ENCODE measurements at places on chromosomes 3 and 15.

- DNase-seq = no peak
Observed at GRCh38 chr3:161274691-161275298, 53.7 kb downstream of the NMD3 start.

DNA sequence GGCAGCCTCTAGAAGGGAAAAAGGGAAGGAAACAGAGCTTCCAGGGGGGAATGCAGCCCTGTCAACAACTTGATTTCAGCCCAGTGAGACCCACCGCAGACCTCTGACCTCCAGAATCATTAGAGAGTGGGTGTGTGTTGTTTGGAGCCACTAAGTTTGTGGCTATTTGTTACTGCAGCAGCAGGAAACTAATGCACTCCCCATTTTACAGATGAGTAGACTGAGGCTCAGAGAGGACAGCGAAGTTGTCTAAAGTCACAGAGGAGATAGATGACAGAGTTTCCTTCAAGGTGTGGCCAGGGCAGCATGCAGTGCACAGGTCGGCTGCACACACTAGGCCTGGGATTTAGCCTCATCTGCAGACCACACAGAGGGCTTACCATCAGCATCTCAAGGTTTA, 81.8 kb upstream of the ALDH1L1 start:
- no peak for DNase-seq

DNA sequence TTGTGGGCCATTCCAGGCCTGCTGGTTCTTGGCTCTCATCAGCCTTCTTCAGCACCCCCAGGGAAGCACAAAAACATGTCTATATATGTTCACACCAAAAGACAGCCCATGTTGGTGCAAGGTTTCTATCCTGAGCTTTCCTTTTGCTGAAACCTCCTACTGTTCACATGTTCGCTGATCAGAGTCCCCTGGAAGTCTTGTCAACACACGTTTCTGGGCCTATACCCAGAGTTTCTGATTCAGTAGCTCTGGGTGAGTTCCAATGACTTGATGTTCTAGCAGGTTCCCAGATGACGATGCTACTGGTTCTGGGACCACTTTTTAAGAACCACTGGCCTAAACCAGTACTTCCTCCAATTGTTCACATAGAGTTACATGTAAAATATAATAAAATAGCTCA, 46.0 kb downstream of the SUCNR1 start:
- no peak for DNase-seq

DNA sequence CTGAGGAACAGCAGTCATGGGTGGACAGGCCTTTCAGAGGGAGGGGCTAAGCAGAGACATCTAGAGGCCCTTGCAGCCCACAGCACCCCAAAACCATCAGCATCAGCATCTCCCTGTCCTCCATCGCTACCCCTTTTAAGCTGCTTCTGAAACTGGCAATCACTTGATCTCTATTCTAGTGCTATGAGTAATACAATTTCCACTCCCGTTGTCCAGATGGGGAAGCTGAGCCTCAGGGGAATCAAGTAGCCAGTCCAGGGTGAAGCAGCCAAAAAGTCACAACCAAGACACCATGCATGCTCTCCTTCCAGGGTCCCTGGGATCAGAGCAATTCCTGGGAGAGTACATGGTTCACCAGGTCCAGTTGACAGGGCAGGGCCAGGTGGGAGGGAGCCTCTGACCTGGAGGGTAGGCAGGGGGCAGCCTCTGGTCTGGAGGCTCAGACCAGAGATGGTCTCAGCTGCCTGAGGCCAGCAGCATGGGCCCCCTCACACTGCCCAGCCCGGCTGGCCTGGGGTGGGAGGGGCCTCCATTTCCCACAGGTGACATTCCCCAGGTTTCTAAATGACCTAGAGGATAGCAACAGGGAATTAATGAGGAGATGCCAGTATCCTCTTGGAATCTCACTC, 30.0 kb downstream of the KLHL25 start:
- DNase-seq = no peak

GRCh38 chr3:16071206-16071605, 103.3 kb upstream of the GALNT15 start:
- DNase-seq = no peak

DNA sequence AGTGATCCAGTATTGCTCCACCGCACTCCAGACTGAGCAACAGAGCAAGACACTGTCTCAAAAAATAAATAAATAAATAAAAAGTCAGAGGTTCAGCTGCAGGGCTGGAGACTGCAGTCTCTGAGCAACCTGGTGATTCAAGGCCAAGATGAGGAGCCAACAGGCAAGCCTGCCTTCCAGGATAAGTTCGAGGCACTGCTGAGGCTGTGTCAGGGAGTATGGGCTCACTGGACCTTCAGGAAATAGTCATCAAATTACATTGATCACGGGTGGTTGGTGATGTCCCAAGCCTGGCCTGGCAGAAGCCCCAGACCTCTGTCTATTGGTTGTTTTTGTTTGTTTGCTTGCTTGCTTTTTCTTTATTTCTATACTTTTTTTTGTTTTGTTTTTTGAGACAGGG, 41.5 kb downstream of the IDH2 start:
- DNase-seq = no peak

DNA sequence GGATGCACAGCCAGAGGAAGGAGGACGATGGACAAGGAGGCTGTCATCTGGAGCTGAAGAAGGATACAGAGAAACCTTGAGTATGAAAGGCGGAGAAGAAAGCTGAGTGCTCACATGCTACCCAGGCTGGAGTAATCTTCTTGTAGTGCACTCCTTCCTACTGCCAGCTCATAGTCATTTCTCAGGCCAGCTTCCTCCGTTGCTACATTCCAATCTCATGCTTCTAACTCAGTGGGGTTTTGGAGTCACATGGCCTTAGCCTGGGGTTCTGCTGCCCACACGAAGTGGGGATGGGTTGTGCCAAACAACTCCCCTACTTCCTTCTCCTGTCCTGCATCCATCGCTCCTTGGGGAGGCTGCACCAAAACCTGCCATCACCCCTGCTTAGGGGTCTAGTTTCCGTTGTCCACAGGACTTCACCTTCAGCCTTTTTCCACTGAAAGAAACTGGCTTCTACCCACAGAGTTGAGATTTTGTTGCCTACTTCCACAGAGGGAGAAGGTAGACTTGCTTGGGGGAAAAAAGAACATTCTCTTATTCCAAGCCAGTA, 239.9 kb downstream of the EPHB1 start:
- no peak for DNase-seq

DNA sequence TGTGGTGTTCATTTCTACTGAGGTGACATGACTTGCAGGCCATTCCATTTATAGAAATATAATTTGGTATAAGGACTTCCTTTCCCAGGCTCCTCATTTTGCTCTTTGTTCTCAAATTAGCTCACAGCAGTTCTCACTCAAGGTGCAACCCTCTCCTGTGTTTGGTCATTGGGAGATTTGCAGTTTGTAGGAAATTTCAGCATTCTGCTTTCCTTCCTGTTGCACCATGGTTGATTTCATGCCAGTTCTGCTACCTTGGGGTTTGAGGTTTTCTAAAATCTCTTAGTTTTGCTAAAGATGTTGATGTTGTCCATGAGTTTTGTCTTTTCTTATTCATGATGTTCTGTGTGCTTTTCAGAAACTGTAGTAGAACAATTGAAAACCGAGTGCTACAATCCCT, 65.7 kb upstream of the PROK2 start:
- peak; percentile 7 for DNase-seq

- DNase-seq = no peak
Observed at GRCh38 chr3:152317184-152317583, 48.5 kb downstream of the MBNL1 start.

DNA sequence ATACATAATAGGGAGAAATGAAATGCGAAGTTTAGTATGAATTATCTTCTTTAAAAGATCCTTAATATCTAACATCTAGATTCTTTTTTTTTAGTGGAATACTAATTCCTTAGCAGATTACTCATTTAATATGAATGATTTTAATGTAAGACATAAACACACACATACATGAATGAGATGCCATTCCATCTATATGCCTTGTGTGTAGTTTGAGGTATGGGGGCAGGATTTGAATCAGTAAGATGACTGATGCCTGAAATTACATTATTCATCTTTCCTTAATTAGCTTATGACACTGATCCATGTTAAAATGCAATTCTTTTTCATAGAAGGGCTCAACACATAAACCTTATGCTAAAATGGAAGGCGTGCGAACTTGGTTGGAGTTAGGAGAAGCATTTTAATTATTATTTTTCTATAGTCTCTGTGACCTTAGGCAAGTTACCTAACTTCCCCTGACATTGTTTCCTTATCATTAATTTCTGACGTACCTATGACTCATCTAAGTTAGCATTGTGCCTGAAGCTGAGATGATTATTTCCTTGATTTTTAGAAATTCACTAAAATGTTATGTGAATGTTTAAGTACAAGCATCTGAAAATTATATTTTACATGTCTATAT, 10.8 kb upstream of the BNIP2 start:
- no peak for DNase-seq

DNA sequence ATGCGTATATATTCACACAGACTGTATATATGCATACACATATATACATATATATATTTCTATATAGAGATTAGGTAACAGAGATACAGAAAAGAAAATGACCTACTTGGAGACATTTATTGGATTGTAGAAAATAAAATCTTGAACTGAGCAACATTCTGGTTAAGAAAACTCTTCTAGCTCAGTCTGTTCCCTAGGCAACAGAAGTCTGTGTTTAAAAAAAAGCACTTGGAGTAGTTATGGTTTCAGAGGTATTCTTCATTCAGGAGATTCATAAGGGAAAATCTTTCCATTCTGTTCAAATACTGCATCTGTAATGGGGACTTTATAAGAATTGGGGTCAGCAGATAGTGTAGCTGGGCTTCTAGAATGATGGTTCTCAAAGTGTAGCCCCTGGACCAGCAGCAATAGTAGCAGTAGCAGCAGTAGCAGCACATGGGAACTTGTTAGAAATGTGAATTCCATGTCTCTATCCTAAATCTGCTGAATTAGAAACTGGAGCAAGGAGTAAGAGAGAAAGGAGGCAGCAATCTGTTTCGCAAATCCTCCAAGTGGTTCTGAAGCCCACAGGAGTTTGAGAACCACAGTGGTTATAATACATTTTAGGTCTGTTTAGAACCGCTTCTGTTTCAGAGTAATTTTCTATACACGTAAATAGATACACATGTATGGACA, 112.8 kb upstream of the TMEM108 start:
- DNase-seq = no peak

GRCh38 chr15:66703540-66703941, 1.5 kb downstream of the SMAD6 start:
- no peak for DNase-seq

- no peak for DNase-seq
Observed at GRCh38 chr3:108334701-108335100, 38.4 kb downstream of the HHLA2 start.

- no peak for DNase-seq
Observed at GRCh38 chr15:86649277-86649676, 569.6 kb downstream of the AGBL1 start.

- no peak for DNase-seq
Observed at GRCh38 chr3:60955034-60955433, 296.2 kb downstream of the FHIT start.

GRCh38 chr3:172541945-172542488, 18.8 kb upstream of the TNFSF10 start:
- no peak for DNase-seq

DNA sequence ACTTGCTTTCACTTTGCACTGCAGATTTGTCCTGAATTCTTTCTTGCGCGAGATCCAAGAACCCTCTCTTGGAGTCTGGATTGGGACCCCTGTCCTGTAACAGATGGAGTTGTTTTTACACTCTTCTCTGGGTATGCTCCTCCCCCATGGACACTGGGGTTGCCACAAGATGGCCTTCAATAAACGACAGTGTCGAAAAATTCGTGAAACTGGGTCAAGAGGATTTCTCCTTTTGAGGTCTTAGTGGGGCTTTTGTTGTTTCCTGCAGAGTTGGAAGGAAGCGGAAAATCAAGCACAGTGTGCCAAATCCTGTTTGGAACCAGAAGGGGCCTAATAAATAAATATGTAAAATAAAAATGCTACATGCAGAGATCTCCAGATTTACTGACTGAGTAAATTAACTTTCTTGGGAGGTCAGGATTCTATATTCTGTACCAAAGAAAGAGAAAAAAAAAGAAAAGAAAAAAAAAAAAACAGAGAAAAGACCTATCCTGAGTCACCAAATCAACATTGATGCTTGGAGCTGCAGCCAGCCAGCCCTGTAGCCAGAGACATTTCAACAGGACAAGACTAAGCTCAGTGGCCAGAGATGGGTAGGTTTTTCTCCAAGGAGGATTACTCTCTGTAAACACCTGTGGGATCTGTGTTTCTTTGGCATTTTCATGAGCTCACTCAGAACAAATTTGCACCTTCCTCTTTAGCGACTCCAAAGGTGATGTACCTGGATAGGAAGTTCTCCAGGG, 24.8 kb downstream of the CCDC80 start:
- no peak for DNase-seq

DNA sequence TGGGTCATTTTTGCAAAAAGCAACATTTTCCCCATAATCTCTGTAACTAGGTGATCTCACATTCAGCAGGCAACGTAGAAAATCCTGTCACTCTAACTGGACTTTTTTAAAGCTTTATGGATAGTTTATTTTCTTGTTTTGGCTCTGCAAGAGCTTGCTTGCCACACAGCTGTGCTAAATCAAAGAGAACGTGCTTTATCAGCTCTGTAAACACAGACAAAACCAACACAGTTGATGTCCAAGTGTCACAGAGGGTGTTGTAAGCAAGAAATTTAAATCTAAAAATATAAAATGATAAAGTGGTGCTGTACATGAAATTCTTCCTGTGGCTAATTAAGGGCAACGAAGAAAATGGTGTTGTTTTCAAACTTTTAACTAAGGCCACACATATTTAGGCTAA, 97.5 kb upstream of the STAC start:
- DNase-seq = no peak

- peak; percentile 89 for DNase-seq
Observed at GRCh38 chr3:105139881-105140560, 226.7 kb upstream of the ALCAM start.

GRCh38 chr3:141303481-141304223, 64.7 kb upstream of the ZBTB38 start:
- DNase-seq = peak; percentile 20

GRCh38 chr3:189307963-189308362, 136.2 kb downstream of the TPRG1 start:
- DNase-seq = no peak

DNA sequence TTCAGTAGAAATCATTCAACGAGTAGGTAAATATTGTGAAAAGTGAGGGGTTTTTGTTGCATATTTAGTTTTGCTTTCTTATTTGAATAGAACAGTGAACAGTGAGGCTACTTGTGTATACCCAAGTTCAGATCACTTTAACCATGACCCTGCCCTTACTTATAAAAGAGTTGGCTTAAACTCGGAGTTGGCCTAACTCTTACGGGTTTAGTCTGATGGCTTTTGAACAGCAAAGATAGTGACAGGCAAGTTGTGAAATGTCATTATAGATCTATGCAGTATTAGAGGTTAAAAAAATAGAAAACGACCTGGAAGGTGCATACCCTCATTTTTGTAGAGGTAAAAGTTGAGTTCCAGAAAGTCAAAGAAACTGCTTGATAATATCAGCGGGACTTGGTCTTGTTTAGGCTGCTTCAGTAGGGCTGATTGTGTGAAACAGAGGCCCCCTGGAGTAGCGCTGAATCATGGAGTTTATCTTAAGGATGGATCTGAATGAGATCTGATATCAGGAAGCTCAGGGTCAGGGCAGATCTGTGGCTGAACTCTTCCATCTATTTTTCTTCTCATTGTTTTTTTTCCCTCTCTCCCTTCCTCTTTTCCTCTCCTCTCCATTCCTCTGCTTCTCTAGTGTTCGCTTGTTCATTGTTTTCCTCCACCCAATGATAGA, 359.8 kb downstream of the LPP start:
- DNase-seq = no peak

- DNase-seq = no peak
Observed at GRCh38 chr3:17942856-17943255, 200.4 kb upstream of the TBC1D5 start.
